ENCODE measurements at places on chromosomes 1 and 21.

- peak; percentile 25 for DNase-seq
Observed at GRCh38 chr1:36722871-36723270, 240.2 kb upstream of the CSF3R start.

- DNase-seq: peak; percentile 68
Observed at GRCh38 chr1:227941509-227942020, 6.2 kb downstream of the WNT9A start.

DNA sequence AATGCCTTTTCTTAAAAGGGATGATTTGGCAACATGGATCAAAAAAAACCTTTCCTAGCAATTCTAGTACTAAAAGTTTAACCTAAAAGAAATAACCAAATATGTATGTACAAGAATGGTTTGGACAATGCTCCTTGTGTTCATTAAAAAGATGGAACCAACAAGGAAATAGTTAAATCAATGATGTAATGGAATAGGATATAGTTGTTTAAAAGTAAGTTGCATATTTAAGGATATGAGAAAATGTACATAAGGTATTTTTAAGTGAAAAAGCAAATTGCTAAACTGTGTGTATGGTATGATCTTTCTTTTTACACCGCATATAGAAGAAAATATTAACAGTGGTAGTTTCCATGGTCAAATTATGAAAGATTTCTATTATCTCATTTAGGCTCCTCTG is 12.1 kb downstream of the SLC30A10 start:
- DNase-seq: no peak

GRCh38 chr1:92486251-92487077 is at the start of gene GFI1:
GFI1 (minus strand) TSS chr1:92486925; CDS start chr1:92483487, 3,438 bp downstream.
- DNase-seq: peak; percentile 19

GRCh38 chr1:114979278-114979891 is 50.2 kb upstream of the TSHB start:
- DNase-seq: peak; percentile 70

- no peak for DNase-seq
Observed at GRCh38 chr1:221397606-221398005, 344.3 kb downstream of the DUSP10 start.

DNA sequence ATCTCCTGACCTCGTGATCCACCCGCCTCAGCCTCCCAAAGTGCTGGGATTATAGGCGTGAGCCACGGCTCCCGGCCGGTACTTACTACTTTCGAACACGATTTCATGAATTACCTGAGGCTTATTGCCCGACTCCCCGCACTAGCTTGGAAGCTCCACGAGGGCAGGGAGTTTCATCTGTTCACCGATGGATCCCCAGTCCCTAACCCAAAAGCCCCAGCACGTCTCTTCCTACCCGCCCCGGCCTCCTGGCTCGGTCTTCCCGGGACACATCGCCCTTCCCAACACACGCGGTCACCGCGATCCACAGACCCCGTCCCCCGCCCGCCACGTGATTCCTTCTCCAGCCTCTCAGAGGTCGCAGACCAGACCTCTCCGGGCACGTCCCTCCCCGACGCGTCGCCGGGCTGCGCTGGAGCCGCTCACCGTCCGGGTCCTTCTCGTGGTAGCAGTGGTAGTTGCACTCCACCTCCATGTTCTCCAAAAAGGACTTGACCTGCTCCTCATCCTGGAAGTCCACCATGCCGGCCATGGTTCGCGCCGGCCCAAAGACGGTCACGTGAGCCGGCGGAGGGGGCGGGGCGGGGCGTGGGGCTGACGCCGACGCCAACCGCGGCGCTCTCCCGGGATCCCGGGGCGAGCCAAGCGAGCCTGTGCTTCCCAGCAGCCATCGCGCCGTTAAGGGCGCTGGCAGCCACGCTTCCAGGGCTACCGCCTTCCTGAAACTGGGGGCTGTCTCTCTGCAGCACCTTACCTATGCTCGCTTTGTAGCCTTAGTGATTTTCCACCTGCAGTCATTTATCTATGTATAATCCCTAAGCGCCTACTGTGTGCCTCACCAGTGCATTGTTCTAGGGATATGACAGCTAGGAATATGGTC is at the start of gene COA7:
Gene COA7 (minus strand): TSS at position 553 of the 880 bp plus-strand sequence. CDS start 21 bp downstream, at position 532.
- peak; percentile 94 for DNase-seq

DNA sequence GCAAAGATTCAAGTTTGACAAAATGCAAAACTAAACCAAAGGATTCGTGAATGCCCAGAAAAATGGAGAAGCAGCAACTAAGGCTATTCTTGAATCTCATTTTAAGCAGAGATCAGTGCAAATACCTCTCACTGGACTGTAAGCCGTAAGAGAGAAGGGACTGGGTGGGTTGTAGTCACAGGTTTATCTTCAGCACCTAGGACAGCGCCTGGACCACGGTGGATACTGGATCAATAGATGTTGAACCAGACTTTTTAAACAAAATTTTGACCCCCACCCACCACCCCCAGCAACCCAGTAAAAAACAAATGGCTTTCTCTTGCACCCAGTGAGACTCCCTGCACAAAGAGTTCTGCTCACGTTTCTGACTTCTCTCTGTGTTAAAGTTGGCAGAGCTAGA is 347.1 kb downstream of the AJAP1 start:
- DNase-seq: peak; percentile 21

- no peak for DNase-seq
Observed at GRCh38 chr1:8746554-8746953, 70.9 kb downstream of the RERE start.

DNA sequence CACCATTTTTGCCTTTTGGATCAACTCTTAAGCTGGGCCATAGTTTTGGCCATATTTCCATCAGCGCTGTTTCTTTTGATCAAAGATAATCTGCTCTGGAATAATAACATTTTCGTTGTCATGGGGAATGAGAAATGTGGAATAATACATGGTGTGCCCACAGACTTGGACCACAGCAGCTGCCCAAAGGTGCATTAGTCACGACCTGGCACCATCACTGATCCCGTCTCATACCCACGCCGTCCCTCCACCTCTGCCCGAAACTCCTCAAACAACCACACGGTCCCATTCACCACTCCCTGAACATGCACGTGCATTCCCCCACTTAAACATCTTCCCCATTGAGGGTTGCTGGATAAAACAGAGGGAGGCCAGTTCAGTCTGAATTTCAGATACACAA is 76.9 kb downstream of the SLC66A1 start:
- no peak for DNase-seq

- DNase-seq: peak; percentile 18
Observed at GRCh38 chr1:202959276-202959620, 1.1 kb upstream of the ADIPOR1 start.

- no peak for DNase-seq
Observed at GRCh38 chr1:70256664-70257063, 35.5 kb downstream of the SRSF11 start.

GRCh38 chr1:240610636-240611035 is 1.3 kb downstream of the GREM2 start:
- DNase-seq: no peak

DNA sequence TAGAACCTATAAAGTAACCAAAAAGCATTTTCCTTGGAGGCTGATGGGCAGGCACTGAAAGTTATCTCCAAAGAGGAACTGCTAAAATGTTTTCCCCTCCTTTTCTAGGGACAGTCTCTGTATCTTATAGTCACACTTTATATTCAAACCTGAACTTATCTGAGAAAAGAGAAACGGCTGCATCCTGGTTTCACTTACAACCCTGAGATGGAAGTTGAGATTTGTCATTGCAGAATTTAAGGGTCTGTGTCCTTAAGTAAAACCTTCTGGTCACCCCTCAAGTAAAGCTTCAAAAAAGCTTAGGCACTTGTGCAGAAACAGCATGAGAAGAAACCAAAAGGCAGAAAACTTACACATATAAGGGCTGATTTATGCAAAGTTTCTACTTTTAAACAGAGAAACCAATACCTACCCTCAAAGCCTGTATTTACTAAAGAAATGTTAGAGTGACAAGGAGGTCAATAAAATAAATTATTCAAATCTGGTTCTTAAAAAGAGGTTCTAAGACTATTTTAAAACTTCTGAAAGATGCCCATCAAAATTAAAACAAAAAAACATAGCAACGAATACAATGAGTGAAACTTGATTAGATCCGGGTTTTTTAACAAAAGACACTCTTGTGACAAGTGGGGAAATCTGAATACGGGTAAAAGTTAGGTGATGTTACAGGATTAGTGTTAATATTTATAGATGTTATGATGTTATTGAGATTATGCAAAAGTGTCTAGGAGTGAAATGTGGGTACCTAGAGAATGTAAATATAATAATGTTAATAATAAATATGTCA is 9.9 kb downstream of the CD58 start:
- DNase-seq: no peak

- peak; percentile 32 for DNase-seq
Observed at GRCh38 chr1:243421784-243422183, 165.9 kb downstream of the SDCCAG8 start.

DNA sequence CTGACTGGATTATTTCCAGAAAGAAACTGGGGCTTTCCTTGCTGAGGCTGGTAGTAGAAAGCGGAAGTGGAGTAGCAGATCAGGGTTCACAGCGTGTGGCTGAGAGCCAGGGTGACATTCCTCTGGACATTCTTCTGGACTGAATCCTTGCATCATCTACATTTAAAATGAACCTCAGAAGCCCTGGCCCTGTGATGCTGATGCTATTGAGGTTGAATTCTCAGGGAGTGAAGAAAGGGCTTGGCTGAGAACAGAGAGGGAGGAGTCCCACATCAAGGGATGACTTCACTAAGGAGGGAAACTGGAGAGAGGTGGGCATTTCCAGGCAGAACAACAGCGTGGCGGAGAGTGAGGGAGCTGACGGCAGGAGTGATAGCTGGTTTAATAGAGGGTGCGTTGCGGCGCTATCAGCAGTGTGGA is 102.3 kb upstream of the LMO4 start:
- DNase-seq: peak; percentile 55

- no peak for DNase-seq
Observed at GRCh38 chr1:62309906-62310305, 9.3 kb downstream of the KANK4 start.

- no peak for DNase-seq
Observed at GRCh38 chr1:27862004-27862403, 10.3 kb upstream of the THEMIS2 start.

DNA sequence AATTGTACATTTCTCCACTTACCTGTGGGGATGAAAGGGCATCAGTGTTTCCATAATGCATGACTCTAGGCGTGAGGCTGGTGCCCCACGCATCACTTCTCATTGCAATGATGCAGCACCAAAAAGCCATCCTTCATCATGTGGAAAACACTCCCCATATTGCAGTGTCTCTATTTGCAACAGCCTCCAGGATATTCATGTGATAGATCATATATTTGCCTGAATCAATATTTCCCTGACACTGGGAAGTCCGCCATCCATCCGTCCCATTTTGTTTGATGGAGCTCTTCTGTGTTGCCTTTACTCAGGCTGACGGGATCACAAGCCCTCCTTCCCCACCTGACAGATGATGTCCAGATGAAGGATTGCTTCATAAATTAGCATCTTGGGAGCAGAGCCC is 74.5 kb upstream of the CAMK1G start:
- DNase-seq: no peak
